ENCODE measurements at places on chromosomes 5 and 9.

- DNase-seq = no peak
These were observed 544 bp downstream of the ADAMTS6 start for GRCh38 chr5:65481171-65481581.

DNA sequence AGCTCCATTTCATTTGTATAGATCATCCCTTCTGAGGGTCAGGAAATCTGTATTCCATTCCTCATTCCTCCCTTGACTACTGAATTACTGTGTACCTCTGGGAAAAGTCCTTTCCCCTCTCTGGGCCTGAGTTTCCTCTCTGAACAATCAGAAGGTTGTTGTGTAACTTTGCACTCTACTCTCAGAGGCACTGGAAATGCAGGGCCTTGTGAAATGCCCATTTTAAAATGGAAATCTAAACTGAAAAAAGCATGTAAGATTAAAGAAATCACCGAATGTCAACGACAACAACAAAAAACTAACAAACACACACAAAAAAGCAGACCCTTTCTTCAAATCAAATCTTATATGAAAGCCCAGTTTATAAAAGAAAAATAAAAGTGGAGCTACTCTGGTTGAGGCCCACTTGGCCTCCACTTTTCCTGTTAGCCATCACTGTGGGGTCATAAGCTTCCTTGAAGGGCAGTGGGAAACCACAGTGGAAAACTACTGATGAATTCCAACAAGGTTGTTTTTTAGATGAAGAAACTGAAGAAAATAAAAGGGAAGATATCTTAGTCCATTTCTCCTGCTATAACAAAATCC lies 21.6 kb upstream of the GRPEL2 start:
- DNase-seq = no peak

GRCh38 chr5:180381428-180381827 lies 28.3 kb upstream of the GFPT2 start:
- DNase-seq = no peak

- no peak for DNase-seq
These were observed 61.4 kb downstream of the ARHGEF28 start for GRCh38 chr5:73687357-73687756.

- DNase-seq = no peak
These were observed 40.4 kb downstream of the ZDHHC21 start for GRCh38 chr9:14652729-14653377.

- no peak for DNase-seq
These were observed 105.8 kb downstream of the INVS start for GRCh38 chr9:100204796-100205195.

DNA sequence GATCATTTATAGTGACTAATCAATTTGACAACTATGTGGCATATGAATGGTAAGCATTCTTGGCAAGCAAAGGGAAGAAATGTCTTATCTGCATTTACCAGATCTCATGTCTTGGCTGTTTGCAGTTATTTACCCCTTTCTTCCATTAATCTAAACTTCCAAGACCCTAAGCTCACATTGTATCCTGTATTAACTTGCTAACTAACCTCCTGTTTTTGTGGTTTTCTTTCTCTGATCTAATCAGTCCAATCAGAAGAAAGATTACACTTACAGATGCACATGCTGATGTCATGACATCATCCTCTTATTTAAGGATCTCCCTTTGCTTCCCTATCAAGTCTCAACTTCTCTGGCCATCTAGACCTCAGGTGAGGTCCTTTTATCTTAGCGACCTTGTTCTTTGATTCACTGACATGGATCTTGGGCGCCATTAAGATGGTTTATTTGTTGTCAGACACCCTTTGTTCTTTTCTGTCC lies 95.5 kb downstream of the F2RL2 start:
- no peak for DNase-seq

DNA sequence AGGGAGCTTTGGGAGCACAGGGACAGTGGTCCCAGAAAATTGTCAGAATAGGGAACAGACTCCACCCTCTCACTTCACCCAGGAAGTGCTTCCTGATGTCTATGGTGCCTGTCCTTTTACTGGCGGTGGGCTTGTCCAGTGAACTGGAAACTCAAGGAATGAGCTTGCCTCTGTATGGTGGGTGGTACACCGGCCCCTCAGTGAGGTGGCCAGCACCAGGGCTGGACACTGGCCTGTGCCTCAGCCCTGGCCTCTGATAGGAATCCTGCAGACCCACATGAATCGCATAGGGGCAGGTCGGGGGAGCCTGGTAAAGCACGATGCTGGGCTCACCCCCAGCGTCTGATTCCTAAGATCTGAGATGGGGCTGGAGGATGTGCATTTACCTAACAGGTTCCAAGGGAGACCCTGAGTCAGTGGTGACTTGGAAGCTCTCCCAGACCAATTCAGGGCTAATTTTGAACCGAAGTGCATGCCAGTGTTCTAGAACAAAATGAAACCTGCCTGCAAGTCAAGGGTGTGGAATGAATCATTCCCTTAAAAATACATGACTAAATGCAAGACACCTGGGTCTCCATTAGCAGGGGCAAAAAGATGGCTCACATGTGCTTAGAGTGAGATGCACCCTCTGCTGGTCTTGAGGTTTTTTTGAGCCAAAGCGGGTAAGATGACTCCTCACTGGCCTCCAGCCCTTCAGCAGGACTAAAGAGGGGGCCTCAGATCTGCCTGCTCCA lies 178.3 kb downstream of the HSPA4 start:
- DNase-seq = no peak

GRCh38 chr9:81789721-81790120 lies 100.4 kb upstream of the TLE1 start:
- DNase-seq = no peak

DNA sequence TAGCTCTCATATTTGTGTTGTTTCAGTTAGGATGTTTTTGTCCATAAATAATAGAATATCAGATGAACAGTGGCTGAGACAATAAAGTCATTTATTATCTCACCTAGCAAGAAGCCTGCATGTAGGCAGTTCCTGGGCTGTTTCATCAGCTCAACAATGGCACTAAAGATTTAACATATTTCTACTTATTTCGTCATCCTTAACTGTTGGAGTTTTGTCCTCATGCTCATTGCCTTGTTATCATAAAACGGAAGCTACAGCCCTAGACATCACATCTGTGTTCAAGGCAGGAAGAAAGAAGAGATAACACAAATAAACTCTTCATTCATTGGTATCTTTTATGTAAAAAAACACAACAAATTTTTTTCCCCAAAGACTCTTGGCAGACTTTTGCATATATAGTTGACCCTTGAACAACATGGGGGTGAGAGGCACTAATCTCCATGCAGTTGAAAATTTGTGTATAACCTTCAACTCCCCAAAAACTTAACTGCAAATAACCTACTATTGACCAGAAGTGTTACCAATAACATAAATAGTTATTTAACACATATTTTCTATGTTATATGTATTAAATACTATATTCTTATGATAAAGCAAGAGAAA lies 277.2 kb upstream of the ADRA1B start:
- DNase-seq = no peak

DNA sequence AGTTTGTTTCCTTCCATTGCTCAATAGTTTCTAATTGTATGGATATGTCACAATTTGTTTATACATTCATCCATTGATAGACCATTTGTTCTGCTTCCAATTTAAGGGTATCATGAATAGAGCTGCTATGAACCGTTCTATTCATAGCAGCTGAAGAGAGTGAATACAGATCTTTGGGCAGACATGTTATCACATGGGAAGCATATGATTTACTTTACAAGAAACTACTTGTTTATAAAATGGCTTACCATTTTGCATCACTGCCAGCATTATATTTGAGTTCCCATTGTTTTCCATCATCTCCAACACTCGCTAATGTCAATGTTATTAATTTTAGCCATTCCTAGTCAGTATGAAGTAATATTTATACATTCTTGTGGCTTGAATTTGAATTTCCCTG lies 549.0 kb downstream of the MAT2B start:
- no peak for DNase-seq

- DNase-seq = no peak
These were observed 62.5 kb downstream of the CSNK1A1 start for GRCh38 chr5:149488645-149489306.

GRCh38 chr5:10460252-10460906 lies 18.7 kb downstream of the ROPN1L start:
- no peak for DNase-seq

- DNase-seq = no peak
These were observed 26.1 kb downstream of the NCBP1 start for GRCh38 chr9:97659771-97660170.

GRCh38 chr9:89661956-89662717 lies 57.3 kb downstream of the GADD45G start:
- DNase-seq = no peak

DNA sequence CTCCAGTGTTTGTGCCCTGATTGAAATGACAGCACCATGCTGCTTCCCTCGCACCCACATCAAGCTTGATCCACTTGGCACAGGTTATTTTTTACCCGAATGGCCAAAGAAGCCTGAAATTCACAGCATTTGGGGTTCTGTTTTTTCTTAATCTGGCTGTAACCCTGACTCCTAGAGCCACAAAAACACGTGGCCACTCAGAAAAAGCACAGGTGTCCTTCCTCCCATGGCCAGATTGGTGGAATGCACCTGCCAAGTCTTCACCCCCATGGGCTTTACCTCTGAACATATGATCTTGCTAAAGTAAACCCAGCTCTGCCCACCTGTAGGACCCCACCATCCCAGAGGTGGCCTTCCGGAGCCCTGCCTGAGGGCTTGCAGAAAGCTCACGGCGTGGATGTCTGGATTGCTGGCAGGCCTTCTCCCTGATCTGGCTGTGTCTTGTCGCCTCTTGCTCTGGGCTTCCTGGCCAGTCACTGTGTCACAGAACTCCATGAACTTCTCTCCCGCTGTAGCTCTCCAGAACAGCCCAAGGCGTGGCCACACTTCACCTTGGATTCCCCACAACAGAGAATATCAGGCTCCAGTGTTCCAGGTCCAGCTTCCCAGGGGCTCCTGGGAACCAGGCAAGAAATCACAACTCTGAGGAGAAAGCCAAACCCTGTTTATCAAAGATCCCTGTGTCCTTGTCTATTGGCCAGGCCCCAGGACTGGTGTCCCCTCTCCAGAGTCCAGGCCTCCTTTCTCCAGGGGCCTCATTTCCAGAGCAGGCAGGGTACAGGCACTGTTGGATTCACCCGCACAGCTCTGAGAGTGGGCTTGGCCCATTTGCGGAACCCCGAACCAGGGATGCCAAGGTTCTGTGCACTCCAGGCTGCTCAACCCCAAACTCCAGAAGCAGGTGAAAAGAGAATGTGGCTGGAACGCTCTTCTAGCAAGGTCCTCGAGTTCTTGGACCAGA lies 272.5 kb downstream of the SYK start:
- no peak for DNase-seq
